CD14-positive monocyte (primary cell): ENCODE measurements at places on chromosomes 2 and 18.

DNA sequence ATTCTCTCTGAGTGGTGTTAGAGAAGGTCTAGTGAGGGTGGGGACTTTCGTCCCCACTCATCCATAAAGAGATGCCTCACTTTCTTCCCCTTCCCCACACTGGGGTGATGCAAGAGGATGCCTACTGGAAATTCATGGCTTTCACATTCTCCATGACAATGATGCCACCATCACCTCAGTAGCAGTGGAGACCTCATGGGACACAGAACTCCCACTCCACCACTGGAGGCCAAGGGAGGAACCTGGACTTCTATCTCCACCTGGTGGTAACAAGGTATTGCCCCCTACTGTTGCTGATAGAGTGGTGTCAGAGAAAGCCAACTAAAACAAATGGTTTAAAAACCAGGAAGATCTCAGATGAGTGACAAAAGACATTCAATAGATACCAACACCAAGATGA is 110.9 kb downstream of the INHBB start:
- no peak for DNase-seq

- DNase-seq, result no peak
Observed at GRCh38 chr2:102166189-102166845, 20.5 kb upstream of the IL1RL2 start.

- DNase-seq, result no peak
Observed at GRCh38 chr2:237708961-237709360, 81.6 kb downstream of the LRRFIP1 start.

DNA sequence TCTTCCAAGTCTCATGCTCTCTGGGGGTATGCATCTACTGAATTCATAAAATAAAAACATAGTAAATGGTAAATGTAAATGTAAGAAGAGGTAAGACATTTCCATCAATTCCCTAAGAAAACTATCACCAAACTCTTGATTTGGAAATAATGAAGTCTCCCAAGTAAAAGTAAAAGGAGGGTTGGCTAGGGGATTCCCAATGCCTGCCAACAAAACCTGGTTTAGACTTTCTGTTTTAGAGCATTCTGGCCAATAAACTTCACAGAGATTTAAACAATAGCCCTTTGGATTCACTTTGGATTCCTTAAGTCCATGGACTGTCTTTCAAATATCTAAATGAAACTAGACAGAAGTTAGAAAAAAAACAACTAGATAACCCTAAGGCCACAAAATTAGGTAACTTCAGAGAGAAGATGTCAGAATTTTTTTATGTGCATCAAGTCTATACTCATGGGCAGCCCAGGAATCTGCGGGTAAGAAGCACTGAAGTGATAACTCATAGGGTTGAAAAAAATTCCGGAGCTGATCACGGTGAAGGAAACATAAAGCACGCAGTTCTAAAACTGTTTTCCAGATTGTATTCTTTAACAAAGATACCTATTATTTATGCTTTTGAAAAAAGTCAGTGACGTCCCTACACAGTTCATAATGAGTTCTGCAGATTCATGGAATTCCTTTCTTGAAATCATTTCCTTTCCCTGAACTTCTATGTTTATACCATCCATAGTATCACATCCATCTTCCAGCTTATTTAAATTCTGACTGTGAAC is 263.6 kb downstream of the AFF3 start:
- DNase-seq, result no peak

DNA sequence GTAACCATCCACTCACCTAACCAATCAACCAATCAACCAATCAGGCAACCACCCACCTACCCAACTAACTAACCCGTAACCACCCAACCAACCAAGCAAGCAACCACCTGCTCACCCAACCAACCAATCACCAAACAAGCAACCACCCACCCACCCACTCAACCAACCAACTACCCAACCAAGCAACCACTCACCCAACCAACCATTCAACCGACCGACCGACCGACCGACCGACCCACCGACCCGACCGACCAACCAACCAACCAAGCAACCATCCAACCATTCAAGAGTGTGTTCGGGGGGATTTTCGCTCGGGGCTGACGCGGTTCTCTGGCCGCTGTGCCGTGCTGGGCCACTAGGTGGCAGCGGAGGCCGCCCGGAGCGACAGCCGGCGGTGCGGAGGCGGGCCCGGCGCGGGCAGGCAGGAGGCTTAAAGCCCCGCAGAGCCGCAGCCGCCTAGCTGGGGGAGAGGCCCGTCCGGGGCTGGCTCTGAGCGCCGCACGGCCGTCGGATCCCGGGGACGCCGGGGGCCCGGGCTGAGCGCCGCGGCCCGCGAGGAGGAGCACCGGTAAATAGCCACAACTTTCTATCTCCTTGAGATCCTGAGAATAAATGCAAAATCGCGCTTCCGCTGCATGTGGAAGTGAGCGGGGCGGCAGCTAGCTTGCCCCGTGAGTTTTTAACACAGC is at the start of gene MC5R:
TSS of gene MC5R (plus strand) at position 443 of the 689 bp plus-strand sequence. CDS start 1,617 bp downstream, outside the sequence.
- peak; percentile 5 for DNase-seq

DNA sequence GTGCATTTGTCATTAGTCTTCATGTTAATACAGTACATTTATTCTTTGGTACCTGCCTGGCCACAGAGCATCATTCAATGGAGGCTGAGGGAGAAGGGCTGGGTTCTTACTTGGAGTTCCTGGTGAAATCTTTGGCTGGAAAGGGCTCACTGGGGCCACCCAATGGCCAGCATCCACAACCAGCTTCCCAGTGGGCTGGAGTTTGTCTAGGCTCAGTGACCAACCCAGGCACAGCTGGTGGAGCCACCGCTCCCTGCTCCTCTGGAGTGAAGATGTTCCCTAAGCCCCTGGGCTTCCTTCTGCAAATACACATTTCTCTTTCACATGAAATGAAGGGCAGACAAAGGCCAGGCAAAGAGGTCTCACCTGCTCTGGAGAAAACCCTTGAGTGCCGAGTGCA is 34.4 kb downstream of the EHD3 start:
- no peak for DNase-seq

DNA sequence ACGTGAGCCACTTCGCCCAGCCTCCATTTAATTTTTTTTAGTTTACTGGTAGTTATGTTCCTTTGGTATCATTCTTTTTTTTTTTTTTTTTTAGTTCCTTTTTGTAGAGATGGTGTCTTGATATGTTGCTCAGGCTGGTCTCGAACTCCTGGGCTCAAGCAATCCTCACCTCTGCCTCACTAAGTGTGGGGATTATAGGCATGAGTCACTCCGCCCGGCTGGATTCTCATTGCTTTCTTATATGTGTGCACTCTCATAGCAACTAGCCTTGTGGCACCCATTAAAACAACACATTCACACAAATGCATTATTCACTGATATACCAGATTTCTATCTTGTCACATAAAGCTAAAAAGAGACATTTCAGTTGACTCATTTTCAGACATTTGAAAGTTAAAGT is 4.2 kb downstream of the TTC27 start:
- no peak for DNase-seq

GRCh38 chr2:16635791-16636699 is 29.6 kb downstream of the CYRIA start:
- no peak for DNase-seq

DNA sequence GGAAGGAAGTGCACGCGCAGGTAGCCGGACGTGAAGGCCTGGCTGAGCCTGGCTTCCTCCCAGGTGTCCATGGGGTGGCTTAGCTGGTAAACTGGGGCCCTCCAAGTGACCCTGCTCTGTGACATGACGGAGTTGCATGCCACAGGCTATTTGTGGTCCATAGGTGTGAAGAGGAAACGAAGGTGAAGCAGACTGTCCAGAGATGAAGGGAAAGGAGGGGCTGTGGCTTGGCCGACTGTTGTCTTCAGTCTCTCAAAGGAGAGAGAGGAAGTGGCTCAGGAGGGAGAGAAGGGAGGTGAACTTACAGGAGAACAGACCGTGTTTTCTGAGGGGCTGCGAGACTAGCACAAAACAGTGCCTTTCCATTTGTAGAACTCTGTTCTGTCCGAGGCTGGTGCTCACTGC is 19.3 kb downstream of the INPP5D start:
- no peak for DNase-seq

GRCh38 chr2:189633392-189633811 is 27.9 kb upstream of the ASNSD1 start:
- DNase-seq, result peak; percentile 16

DNA sequence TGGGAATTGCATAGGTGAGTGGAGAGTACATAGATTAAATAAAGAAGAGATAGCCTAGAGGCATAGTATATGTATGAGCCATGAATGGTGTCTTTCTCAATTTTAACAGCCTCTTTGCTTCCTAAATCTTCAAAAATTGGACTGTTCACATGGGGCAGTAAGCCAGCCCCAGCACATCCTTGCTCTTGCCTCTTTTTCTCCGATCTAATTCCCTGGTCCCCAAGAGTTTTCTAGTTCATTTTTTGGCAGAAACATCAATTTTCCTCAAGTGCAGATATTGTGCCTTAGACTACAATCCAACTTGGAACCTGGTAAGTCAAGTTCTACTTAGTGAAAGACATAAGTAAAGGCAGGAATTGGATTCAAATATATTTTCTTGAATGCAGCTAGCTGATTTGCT is 49.8 kb upstream of the ITGB6 start:
- DNase-seq, result no peak

- no peak for DNase-seq
Observed at GRCh38 chr2:54233832-54234649, 22.0 kb downstream of the TSPYL6 start.

- DNase-seq, result no peak
Observed at GRCh38 chr2:40227210-40227609, 224.7 kb downstream of the SLC8A1 start.

DNA sequence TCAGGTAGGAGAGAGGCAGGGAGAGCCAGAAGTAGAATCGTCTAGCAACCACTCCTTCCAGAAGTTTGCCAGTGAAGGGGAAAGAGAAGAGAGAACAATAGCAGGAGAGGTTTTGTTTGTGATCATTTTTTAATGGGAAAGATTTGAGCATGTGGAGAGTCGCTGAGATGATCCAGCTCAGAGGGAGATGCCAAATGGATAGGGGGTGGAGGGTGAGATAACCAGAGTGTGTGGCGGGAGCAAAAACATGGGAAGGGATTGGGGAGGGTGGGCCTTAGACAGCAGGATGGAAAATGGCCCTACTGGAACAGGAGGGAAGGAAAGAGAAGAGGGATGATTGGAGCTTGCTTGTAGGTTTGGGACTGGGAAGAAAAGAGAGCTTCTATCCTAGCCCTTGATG is 269.8 kb downstream of the GLI2 start:
- no peak for DNase-seq

GRCh38 chr18:40904295-40904694 is 1050.7 kb upstream of the PIK3C3 start:
- DNase-seq, result no peak

DNA sequence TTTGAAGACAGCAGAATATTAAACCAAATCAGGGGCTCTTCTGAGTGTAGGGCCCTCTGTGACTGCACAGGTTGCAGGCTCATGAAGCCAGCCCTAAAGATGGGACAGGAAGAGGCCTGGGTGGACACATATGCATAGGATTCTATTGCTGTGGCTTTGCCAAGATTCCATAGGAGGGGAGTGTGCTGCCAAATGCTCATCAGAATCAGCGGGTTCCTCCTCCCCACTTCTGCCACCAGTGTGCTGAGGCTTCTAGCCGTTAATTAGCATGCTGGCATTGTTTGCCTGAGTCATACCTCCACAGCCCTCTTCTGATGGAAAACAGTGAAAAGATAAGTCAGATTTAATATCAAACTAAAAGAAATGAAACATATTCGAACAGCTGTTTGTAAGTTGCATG is 103.9 kb upstream of the TMEFF2 start:
- DNase-seq, result no peak

- DNase-seq, result no peak
Observed at GRCh38 chr18:31655354-31655753, 29.0 kb downstream of the B4GALT6 start.

GRCh38 chr18:8948011-8948410 is 154.5 kb upstream of the NDUFV2 start:
- no peak for DNase-seq
